GM12878 (cell line): ENCODE measurements at places on chromosomes 3 and 15. TPM values are rescaled to one million over a fixed set of nuclear protein-coding genes. Genes with fewer than 3 reads are reported as not detected.

Gene SLC28A1
- not detected in 2 replicates for total RNA-seq

Gene ADIPOQ
- not detected in 2 replicates for total RNA-seq

Gene ZIC4
- total RNA-seq = not detected in 2 replicates

Gene CA12
- 0.10 and 0.11 TPM in 2 replicates for total RNA-seq

Gene IMPG2
- total RNA-seq = 0.11 and 0.13 TPM in 2 replicates

Gene CD86
- total RNA-seq = 41.9 and 49.8 TPM in 2 replicates

Gene APOD
- total RNA-seq = not detected in 2 replicates

Gene HDAC11
- total RNA-seq = 0.33 and 0.80 TPM in 2 replicates

Gene FBXO40
- total RNA-seq = not detected in 2 replicates

Gene CFAP92
- total RNA-seq = not detected in 2 replicates

Gene UCN2
- total RNA-seq = not detected in 2 replicates

Gene A4GNT
- not detected in 2 replicates for total RNA-seq

Gene ESYT3
- not detected in 2 replicates for total RNA-seq

Gene SOX2
- total RNA-seq = 0.08 and 0.13 TPM in 2 replicates

Gene SPTBN5
- 0.05 and 0.18 TPM in 2 replicates for total RNA-seq

Gene LRRN1
- not detected in 2 replicates for total RNA-seq

Gene P3H2
- 68.3 and 69.4 TPM in 2 replicates for total RNA-seq

Gene SFMBT1
- 17.8 and 18.6 TPM in 2 replicates for total RNA-seq

Gene STXBP5L
- not detected in 2 replicates for total RNA-seq

Gene TOMM70
- 46.2 and 46.6 TPM in 2 replicates for total RNA-seq

Gene CLDN16
- total RNA-seq = 3.2 and 3.6 TPM in 2 replicates

Gene FMN1
- total RNA-seq = 0.05 TPM in 2 replicates

Gene MKRN3
- not detected in 2 replicates for total RNA-seq

Gene TJP1
- 0.49 and 0.72 TPM in 2 replicates for total RNA-seq

Gene MYLK
- 0.90 and 1.6 TPM in 2 replicates for total RNA-seq

Gene EXD1
- not detected in 2 replicates for total RNA-seq

Gene ISG20
- total RNA-seq = 76.5 and 90.2 TPM in 2 replicates

Gene CRYBG3
- total RNA-seq = 3.6 and 4.0 TPM in 2 replicates

Gene DBR1
- 17.1 and 17.9 TPM in 2 replicates for total RNA-seq

Gene BDH1
- 56.1 and 60.9 TPM in 2 replicates for total RNA-seq

Gene LRTM1
- total RNA-seq = not detected in 2 replicates

Gene ARID3B
- total RNA-seq = 29.3 and 32.8 TPM in 2 replicates

Gene PROS1
- 0.08 and 0.10 TPM in 2 replicates for total RNA-seq

Gene UBXN7
- total RNA-seq = 60.8 and 68.3 TPM in 2 replicates

Gene UACA
- total RNA-seq = 3.2 and 4.0 TPM in 2 replicates

Gene COL6A5
- not detected in 2 replicates for total RNA-seq

Gene NANOGP8
- total RNA-seq = not detected in 2 replicates

Gene ROBO1
- 1.7 and 1.8 TPM in 2 replicates for total RNA-seq

Gene KBTBD13
- not detected in 2 replicates for total RNA-seq

Gene ILDR1
- 7.4 and 7.8 TPM in 2 replicates for total RNA-seq

Gene FEM1B
- 34.1 and 36.4 TPM in 2 replicates for total RNA-seq

Gene ADGRG7
- total RNA-seq = 0.21 TPM in 1 of 2 replicates, not detected in the other

Gene CDHR4
- not detected in 2 replicates for total RNA-seq

Gene SPG21
- total RNA-seq = 64.9 and 65.0 TPM in 2 replicates

Gene CLDN11
- total RNA-seq = 0.15 and 0.29 TPM in 2 replicates

Gene ANO10
- total RNA-seq = 1.6 and 2.8 TPM in 2 replicates

Gene C3orf80
- total RNA-seq = 0.08 TPM in 1 of 2 replicates, not detected in the other

Gene SCG5
- total RNA-seq = 0.53 and 0.62 TPM in 2 replicates

Gene GPR62
- total RNA-seq = not detected in 2 replicates

Gene GOLGA8J
- not detected in 2 replicates for total RNA-seq

Gene GOLGA8Q
- not detected in 2 replicates for total RNA-seq
